ENCODE measurements at places on chromosomes 13 and 19.

- DNase-seq = no peak
Observed at GRCh38 chr19:55400281-55401087, 7.1 kb downstream of the UBE2S start.

- DNase-seq = no peak
Observed at GRCh38 chr13:50708461-50708860, 135.0 kb downstream of the DLEU7 start.

- no peak for DNase-seq
Observed at GRCh38 chr19:41974652-41975051, 15.5 kb upstream of the RABAC1 start.

- peak; percentile 55 for DNase-seq
Observed at GRCh38 chr13:109977212-109977968, 191.0 kb upstream of the IRS2 start.
